ENCODE measurements at places on chromosomes 12 and 14. TPM values are rescaled to one million over a fixed set of nuclear protein-coding genes. Genes with fewer than 3 reads are reported as not detected.

GRCh38 chr14:51248016-51248987 is 8.3 kb downstream of the TMX1 start:
- DNase-seq = no peak

GRCh38 chr14:94379291-94380224 is 8.8 kb downstream of the SERPINA1 start:
- no peak for DNase-seq

DNA sequence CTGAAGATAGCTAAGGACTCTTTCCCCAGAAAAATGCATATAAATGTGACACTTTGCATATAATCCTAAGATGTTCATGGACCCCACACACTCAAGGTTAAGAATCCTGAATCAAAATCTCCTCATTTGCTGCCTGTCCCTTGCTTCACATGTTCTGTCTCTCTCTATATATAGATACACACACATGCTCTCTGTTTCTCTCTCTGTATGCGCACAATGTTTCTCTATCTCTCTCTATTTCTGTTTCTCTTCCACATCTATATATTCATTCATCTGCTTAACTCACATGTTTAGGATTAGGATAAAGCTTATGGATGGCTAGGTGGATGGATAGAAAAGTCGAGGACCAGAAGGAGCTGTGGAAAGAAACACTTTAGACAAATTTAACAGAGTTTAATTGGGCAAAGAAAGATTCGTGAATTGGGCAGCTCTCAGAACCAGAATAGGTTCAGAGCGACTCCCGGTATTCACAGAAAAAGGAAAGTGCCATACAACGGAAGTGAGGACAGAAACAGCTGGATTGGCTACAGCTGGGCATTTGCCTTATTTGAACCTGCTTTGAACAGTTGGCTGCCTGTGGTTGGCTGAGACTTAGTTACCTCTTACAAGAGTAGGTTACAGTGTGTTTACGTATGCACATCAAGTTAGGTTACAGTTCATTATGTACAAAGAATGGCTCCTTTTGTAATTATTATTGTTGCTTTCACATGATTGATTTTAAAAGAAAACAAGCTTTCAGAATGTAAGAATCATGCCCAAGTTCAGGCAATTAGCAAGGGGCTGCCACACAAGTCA is 57.6 kb downstream of the EMP1 start:
- no peak for DNase-seq

SMCO3 gene
- total RNA-seq = 0.56 TPM

DNA sequence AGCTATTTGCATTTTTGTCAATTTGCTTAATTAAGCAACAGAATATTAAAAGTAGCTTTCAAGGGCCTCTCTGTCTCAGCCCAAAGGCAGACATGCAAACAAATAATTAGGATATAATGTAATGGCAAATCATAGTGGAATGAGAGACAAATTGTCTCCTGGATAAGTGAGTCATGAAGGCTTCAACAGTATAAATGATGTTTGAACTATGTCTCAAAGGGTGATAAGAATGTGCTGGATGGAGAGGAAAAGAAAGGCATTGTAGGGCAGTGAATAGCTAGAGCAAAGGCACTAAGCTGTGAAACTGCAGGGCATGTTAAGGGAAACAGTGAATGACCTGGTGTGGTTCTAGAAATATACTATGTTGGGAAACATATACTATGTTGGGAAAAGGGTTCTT is 53.5 kb upstream of the PPP1R12A start:
- DNase-seq = no peak

DNA sequence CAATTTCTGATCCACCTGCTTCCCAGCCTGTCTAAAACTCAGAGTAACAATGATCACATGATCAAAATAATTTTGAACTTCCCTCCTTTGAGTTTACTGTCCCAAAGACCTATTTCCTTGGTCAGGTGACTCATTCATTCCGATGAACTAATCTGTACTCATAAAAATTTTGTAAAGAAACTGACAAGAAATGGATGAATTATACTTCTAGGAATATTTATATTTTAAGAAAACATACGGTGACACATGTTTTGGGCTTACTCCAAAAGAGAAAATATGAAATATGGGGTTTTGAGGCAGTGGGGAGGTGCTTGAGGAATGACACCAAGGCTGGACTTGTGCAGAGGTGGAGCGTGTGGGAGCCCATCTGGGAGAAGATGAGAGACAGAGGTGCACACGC is 42.0 kb downstream of the GUCY2C start:
- no peak for DNase-seq

DNA sequence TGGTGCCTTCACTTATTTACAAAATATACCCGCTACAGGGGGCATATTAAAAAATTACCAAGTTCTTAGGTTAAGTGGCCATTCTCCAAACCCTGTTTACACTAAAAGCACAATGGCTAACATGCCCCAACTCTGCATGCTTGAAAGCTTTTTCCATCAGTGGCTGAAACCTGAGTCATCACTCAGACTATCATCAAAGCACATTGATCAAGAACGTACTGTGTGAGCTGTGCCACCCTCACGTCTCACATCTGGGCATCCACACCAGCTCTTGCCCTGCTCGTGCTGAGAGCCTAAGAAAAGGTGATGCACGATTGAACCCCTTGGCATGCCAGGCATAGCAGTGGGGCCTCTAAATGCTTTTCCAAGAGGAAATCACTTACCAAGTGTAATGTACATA is 13.2 kb downstream of the AQP6 start:
- DNase-seq = no peak

- no peak for DNase-seq
Measured at GRCh38 chr12:89084751-89085150, 267.6 kb downstream of the DUSP6 start.

DNA sequence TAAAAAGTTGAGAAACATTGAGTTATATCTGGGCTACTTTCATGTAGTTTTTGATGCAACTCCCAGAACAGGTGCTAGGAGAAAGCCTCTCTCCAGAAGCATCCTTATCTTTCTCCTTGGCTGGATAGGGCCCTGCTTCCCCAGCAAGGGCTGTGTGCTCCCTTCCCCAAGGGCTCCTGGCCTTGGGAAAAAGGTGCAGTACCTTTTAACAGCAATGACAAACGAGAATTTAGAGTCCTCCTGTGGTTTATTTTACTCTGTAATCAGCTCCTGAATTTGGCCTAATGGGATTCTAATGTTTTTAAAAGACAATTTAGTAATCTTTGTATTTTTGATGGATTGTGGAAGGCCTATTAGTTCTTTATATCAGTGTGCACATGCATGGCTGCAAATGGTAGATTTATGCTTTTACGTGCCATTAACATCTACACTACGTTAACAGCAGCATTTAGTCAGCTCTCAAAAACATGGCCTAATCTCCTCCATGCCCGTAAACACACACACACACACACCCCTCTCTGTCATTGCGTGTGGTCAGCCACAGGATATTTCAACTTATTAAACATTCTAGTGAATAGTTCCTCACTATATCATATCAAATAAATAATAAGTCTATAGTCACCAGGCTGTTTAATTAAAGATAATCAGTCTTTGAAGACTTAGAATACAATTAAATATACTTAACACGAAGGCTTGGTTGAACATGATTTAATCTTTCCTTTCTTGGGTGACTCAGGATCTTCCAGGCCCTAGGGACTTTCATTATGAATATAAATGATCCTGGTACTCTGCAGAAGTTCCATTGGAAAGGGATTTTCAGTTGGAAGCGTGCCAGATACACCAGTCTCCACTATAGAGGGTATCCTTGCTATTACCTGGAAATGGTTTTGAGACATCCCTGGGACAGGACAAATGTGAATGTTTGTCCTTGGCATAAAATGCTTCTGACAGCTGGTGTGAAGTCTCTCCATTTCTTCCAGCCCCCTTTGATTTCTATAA is 181.4 kb upstream of the PWP1 start:
- DNase-seq = no peak

DNA sequence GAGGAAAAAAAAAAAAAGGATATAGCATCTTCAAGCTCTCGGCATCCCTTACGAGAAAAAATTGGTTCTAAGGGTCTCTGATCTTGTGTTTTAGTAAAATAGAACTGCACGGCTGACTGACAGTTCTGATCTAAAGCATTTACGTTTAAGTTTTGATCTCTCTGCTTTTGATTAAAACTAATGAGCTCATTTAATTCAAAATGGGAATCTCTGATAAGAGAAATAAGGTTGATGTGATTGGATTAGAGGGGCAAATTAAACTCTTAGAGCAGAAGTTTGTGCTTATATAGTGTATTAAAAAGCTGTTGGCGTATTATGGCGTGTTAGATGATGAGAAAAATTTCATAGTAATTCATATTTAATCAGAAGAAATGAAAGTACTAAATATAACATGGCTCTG is 217.6 kb downstream of the EGLN3 start:
- no peak for DNase-seq

TMEM119 gene
- 3.0 TPM for total RNA-seq

DNA sequence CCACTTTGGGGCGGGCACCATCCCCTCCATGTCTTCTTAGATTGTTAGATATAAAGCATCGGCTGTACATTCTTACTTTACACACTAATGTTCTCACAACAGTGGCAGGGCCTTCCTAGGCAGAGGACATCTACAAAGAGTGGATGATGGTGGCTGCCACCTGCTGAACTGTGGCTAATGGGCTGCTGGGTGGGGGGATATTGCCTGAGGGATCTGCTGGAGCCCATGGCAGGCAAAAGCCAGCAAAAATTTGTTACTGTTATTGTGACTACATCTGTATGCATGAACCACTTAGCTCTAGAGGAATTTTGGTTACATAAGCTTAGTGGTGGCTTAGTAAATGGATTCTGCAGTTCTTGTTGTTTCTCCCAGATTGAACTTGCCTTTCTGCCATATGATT is 52.6 kb downstream of the DIP2B start:
- no peak for DNase-seq

DNA sequence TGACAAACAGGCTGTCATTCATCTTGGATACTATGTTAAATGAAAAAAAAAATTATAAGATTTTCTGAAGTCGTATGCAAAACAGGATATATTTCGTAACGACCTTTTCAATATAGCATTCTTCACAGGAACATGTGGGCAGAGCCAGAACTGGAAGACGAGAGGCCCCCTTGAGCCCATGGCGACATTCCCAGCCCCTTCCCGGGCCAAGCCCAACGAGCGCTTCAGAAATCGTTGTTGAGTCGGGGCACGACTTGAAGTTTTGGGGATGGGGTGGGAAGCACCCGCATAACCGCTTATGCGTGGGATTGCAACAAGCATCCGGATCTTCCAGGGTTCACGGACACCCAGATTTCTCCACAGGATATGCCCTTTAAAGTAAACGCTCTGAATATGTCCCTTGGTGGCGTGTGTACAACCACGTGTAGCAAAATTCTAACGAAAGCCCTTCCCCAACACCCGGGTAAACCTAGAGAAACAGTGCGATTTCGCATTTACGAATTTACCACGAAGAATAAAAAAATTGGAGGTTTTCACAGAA is 736 bp downstream of the C14orf39 start:
- no peak for DNase-seq

CDK2 gene
- total RNA-seq = 12.7 TPM

GRCh38 chr14:28102001-28102400 is 664.6 kb upstream of the FOXG1 start:
- DNase-seq = no peak

GRCh38 chr12:78004249-78005093 is 173.8 kb downstream of the NAV3 start:
- no peak for DNase-seq

DNA sequence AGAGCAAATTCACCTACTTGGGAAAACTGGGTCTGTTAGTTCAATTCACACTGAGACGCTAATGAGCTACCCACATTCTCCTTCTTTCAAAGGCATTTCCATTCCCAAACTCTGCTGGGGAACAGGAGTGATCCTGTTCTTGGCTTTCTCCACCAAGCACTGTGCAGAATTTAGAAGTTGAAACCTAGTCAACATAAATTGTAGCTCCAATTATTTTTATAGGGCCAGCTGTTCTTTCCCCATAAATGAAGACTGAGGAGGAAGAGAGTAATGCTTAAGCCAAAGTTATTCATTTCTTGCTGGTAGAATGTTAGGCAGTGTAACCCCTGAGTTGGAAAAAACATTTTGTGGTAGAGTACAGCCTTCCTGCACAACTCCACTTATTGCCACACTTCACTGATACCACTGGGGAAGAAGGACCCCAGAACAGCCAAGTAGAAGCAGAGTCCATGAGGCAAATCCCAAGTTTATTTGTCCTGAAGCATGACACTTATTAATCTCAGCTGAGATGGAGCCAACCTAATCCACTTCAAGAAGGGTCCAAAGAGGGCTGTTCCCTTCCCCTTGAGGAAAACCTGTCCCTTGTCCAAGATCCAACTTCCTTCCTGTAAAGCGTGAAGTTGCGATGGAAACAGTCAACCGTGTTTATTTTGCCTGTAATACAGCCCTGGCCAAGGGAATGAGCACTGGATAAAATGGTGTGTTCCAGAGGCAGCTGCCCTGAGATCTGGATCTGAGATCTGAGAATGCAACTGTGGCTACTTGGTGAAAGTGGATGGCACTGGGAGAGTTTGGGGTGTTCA is 151.8 kb downstream of the TBX5 start:
- no peak for DNase-seq

GRCh38 chr12:46558677-46559076 is 186.1 kb upstream of the SLC38A2 start:
- DNase-seq = no peak

- no peak for DNase-seq
Measured at GRCh38 chr14:105384041-105384557, 14.2 kb upstream of the TEX22 start.

DNA sequence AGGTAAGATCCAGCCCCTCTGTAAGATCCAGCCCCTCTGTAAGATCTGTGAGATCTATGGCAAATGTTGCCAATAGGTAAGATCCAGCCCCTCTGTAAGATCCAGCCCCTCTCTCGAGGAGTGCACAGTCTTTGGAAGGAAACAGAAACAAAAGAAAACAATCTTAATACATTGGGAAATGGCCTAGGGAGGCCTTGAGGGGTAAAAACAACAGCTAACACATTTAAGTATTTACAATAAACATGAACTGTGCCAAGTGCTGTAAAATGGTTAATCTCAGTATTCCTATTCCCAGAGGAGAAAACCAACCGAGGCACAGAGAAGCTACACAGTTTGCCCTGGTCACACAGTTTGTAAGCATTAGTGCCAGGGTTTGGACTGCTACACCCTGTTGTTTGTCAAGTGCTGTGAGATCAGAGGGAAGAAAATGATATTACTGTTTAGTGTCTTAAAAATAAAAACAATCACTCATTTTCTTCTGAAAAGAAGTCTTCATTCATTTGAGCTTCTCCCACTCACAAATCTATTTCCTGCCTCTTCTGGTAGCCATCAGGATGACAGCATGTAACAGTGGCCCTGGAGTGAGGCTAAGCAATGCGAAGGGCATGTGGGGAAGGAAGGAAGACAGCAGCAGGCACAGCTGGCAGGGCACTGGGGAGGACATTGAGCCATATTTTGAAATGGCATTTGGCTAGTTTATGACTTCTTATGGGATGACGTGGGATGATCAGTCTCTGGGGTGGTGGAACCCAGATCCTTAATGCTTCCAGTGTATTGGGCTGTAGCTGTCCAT is 118.7 kb upstream of the PTPRQ start:
- DNase-seq = no peak
